ENCODE measurements at places on chromosomes 2 and 18.

- no peak for DNase-seq
Observed at GRCh38 chr2:159550231-159550630, 66.1 kb downstream of the BAZ2B start.

DNA sequence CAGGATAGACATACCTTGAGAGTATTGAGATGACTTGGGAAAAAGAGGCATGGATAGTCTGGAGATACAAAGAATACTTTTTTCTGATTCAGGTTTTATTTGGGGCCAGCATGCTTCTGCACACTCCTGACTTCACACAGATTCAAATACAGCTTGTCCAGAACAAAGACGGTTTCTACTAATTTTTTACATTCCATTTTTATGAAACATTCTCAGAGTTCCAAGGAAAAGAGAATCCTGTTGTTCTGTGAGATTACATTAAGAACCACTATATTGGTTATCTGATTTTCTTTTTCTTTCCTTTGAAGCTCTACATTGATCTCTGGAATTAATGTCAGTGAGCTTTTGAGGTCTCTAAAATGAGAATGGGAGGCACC is 41.0 kb downstream of the PTPRM start:
- no peak for DNase-seq

DNA sequence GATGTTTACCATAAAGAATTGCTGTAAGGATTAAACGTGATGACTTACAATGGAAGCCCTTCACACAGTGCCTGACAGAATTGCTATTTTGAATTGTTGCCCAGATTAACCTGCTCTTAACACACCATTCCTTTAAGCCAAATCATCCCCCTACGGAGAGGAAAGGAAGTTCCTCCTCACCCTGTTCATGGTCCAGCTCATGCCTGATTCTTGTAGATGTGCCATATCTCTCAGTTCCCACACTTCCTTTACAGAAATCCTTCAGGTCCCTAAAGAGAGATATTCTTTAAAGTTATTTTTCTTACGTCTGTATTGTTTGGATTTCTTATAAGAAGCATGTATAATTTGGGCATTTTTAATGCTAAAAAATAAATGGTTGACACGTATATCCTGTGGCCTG is 127.5 kb upstream of the DAPL1 start:
- DNase-seq = no peak

DNA sequence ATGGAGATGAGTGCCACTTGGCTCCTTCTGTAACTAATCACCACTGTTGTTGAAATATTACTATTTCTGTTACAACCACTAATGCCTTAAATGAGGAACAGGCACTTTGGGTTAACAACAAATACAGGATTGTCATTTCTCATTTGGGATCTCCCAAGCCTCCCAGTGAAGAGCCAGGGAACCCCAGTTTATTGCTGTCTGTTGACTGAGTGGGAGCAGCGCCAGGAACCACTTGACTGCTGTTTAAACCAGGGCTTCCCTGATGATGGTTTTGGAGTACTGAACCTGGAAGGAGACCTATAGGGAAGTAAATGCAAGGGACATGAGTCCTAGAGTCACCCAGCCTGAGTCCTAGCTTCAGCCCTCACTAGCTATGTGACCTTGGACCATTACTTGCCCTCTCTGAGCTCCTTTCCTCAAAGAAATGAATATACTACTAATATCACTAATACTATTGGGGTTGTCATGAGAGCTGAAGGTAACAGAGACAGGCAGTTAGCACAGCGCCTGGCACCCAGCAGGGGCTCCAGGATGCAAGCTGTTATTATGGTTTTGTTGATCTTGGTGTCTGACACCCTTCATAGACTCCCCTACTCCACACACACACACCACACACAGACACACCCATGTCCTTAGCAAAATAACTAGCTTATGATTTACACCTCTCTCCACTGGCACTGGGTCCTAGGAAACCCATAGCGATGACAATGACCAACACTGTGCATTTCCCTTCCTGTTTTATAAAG is 104.2 kb upstream of the FZD7 start:
- DNase-seq = no peak

- no peak for DNase-seq
Observed at GRCh38 chr18:55246278-55246677, 287.0 kb upstream of the CCDC68 start.

DNA sequence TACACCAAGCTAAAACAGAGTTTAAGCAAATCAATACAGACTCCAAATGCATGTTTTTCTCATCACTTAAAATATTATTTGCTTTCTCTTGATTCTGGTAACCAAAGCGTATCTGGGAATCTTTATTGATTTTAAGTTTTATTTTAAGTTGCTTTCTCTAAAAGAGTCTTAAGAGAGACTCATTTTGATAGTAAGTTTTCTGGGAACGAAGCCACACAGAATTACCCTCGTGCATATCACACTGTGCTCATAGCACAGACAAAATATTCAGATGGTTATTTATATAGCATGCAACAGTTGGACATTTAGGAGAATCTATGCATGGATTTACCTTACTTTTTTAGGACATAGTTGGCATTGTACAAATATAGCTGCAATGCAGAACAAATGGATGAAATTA is 597.5 kb upstream of the NRXN1 start:
- no peak for DNase-seq

- no peak for DNase-seq
Observed at GRCh38 chr2:10575609-10576280, 114.0 kb downstream of the NOL10 start.

DNA sequence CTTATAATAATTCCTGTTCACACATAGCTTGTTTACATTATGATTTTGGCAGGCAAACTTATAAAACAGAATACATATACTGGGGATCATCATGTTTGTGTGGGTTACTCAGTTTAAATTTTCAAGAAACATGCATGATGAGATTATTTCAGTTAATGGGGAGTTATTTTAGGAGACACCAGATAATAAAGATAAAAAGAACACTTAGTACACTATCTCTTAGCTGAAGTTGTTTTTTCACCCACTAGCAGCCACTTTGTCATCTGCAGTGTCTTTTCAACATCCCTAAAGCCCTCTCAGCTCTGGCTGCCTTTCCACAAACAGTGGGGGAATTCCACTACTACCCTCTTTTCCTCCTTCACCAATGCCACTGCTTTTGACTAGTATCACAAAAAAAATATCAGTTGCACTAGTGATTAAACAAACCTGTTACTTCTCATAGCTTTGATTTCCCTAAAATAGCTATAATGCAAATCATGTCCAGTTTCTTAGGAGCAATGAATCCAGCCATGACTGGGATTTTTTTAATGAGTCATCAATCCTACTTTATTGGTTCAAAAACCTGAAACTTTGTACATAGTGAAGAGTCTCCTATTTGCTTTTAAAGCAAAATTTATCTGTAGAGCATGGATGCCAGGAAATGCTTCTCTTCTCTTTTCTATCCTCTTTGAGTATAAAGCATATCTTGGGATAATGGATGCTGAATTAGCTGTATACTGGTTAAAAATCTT is 156.7 kb upstream of the TFPI start:
- DNase-seq = no peak

DNA sequence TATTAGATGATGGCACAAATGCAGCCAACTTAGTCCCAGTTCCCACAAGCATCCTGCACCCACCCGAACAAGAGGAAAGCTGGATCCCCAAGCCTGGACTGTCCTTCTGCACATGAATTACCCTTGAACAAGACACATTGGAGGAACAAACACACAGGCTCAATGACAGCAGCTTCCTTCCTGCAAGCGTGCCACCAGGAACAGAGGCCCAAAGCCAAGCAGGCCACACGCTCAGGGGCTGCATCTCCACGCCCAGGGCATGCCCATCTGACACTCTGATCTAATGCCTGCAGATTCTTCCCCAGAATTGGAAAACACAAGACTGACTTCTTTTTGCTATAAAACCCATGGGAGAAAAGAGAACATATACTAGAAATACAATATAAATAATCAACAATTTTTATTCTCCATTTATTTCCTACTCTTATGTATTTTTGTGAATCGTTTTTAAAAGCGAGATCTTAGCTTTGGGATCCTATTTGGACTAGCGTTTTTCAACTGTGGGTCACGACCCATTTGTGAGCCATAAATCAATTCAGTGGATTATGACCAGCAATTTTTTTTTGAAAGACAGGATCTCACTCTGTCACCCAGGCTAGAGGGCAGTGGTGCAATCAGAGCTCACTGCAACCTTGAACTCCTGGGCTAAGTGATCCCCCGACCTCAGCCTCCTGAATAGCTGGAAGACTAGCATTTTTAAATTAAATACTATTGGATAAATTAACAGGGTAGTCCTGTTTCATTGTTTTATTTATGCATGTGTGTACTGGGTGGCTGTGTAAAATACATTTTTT is 34.4 kb downstream of the PSTPIP2 start:
- DNase-seq = no peak

- no peak for DNase-seq
Observed at GRCh38 chr2:222450021-222450420, 25.7 kb downstream of the SGPP2 start.

DNA sequence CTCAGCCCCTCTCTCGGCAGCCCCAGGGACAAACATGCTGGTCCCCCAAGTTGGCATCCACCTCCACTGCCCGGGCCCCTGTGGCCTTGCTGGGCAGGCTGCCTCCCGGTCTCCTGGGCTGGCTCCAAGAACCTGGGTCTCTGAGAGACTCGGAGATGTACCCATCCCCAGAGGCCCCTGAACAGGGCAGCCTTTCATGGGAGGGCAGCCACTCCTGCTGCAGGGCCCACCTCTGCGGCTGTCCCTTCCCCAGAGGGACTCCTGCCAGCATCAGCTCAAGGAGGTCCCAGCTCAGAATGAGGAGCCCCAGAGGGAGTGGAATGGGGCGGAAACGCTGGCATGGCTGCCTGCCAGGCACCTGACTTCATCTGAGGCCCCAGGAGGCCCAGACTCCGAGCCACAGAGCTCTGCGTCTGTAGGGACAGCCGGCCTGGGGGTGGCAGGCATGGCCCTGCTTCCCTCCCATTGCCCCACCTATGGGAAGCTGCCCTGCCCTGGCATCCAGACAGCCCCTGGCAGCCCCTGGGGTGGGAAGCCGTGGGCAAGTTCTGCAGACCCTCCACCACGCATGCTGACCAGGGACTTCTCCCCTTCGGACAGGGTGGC is 857 bp upstream of the CROCC2 start:
- no peak for DNase-seq

- DNase-seq = no peak
Observed at GRCh38 chr18:69648486-69648885, 247.8 kb downstream of the DOK6 start.

All from activated CD8-positive, alpha-beta memory T cell treated with anti-CD3 and anti-CD28 coated beads for 1 hour (primary cell).